ENCODE measurements at places on chromosomes 2 and 18. TPM values are rescaled to one million over a fixed set of nuclear protein-coding genes. Genes with fewer than 3 reads are reported as not detected.

DNA sequence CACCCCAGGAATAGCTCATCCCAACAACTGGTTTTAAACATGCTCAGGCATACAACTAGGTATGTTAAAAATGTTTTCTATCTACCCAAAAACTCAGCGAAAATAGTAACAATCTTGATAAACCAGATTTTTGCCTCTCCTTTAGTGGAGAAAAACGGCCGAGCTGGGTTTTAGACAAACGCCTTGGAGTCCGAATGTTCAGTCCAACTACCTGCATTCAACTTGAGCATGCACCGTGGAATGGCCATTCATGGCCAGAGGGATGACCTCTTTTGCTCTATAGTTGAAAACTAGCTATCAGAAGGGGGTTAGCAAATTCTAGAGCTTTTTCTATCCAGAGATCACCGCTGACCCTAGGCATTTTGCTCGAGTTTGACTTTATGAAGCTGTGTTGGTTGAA is 30.8 kb downstream of the PDIA6 start:
- DNase-seq: no peak

Gene TRIM43
- not detected for total RNA-seq

DNA sequence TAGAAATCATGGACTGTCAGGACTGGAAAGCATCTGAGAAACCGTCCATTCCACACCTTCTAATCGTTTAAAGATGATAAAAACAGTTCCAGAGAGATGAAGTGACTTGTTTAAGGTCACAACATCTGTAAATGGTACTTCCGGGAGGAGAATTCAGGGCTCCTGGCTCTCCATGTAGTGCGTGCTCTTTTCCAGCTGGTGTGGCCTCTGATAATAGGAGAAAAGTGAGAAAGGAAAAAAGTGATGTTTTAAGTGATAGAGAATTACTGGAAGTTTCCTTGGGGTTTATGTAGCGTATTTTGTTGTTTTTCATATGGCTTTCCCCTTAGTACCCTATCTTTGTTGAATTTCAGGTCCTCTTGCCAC is 663 bp downstream of the C2orf49 start:
- no peak for DNase-seq

- no peak for DNase-seq
Observed at GRCh38 chr2:74935975-74936391, 22.5 kb upstream of the POLE4 start.

DNA sequence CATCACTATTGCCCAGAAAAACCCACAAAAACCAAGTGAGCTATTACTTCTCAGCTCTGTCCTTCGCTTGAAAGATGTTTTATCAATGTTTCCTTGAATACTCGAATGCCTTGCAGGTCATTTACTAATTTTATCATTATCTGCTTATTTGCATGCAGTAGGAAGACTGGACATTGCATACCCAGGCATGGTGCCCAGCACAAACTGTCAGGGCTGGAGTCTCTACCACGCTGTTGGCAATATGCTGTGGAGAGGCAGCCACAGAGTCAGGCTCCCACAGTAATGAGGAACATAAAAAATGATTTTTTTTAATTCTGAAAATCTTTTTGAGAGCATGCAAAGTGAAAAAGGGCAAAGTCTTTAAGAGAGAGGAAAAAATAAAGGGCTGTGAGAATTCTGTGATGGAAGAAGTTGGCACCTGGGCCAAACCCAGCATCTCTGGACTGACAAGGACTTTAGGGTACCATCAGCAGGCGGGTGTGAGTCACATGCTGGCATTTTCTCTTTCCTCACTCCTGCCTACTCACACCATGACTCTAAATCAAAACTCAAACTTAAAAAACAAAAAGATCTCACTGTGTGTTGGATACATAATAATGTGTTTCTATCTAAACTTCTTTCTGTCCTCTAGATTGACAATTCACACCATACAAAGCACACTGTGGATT is 709.8 kb upstream of the FANCL start:
- DNase-seq: no peak

Gene GCKR
- total RNA-seq: not detected

- no peak for DNase-seq
Observed at GRCh38 chr2:159427048-159427447, 140.5 kb upstream of the WDSUB1 start.

- no peak for DNase-seq
Observed at GRCh38 chr2:6893876-6894482, 16.4 kb downstream of the RSAD2 start.

Gene REEP1
- total RNA-seq: 3.3 TPM

- no peak for DNase-seq
Observed at GRCh38 chr2:109527846-109528705, 85.7 kb downstream of the SEPTIN10 start.

Gene SLC14A1
- not detected for total RNA-seq

Gene GALNT5
- 0.42 TPM for total RNA-seq

GRCh38 chr2:17107871-17108270 is 410.4 kb downstream of the RAD51AP2 start:
- DNase-seq: no peak

GRCh38 chr2:19178175-19178574 is 180.2 kb downstream of the OSR1 start:
- no peak for DNase-seq

DNA sequence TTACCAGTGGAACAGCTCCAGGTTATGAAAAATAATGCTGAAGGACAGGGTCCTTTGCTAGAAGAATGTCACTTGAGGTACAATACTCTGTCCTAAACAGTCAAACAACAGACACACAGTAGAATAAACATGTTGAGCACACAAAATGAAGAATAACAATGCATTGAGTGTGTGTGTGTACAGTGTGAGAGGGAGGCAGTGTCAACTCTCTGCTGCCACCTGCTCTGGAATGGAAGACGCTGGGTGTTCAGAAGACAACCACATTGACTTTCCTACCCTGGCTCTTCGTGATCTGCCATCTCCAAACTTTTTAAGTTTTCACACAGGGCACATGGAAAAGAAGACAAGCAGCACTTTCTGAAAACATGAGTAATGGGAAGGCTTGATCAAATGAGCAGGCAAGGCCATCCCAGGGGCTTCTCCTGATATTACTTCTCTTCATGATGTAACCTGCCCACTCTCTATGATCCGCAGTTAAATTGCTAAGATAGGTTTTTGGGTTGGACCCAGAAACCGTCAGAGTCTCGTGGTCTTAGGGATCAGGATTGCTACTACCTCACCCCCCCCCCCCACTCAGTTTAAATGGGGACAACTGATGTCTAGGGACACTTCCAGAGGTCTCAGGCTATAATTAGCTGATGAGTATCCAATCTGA is 533.2 kb upstream of the TNP1 start:
- peak; percentile 42 for DNase-seq

GRCh38 chr18:54183390-54183789 is 41.1 kb downstream of the MBD2 start:
- DNase-seq: no peak

DNA sequence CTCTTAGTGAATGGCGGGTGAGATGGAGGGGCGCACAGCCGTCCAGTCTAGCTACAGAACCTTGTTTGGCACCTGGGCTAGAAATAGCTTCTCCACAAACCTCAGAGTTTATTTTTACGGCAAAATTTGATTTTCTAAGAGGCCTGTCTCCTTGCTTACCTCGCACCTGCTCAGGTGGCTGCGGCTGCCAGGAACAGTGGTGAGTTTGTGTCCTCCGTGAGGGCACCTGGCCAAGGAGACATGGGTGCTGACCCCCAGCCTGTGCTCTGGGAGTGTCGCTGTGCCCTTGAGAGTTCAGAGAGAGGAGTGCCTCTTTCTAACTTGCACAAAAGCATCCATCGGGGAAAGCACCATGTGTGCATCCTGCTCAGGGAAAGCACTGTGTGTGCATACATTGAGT is 97.2 kb downstream of the KLHL29 start:
- no peak for DNase-seq

GRCh38 chr2:68316111-68316510 is 3.6 kb downstream of the CNRIP1 start:
- no peak for DNase-seq

DNA sequence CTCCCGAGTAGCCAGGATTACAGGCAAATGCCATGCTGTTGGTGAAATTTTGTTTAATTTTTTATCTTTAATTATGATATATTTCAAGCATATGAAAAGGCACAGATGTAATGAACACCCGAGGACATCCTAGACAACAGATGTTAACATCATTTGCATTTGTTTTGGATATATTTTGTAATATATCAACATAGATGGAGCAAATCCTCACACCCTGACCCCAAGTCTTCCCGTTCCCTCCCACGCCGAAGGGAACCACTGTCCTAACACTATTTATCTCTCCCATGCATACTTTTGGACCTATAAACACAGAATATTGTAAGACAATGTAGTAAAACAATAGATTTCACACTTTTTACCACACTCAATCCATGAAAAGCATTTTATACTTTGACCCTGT is 99.5 kb downstream of the GFPT1 start:
- no peak for DNase-seq

GRCh38 chr2:98556344-98557033 is 51.8 kb downstream of the COA5 start:
- DNase-seq: no peak

- no peak for DNase-seq
Observed at GRCh38 chr2:65357959-65358294, 74.5 kb downstream of the SPRED2 start.

- DNase-seq: no peak
Observed at GRCh38 chr18:50992351-50992762, 24.5 kb downstream of the ELAC1 start.

DNA sequence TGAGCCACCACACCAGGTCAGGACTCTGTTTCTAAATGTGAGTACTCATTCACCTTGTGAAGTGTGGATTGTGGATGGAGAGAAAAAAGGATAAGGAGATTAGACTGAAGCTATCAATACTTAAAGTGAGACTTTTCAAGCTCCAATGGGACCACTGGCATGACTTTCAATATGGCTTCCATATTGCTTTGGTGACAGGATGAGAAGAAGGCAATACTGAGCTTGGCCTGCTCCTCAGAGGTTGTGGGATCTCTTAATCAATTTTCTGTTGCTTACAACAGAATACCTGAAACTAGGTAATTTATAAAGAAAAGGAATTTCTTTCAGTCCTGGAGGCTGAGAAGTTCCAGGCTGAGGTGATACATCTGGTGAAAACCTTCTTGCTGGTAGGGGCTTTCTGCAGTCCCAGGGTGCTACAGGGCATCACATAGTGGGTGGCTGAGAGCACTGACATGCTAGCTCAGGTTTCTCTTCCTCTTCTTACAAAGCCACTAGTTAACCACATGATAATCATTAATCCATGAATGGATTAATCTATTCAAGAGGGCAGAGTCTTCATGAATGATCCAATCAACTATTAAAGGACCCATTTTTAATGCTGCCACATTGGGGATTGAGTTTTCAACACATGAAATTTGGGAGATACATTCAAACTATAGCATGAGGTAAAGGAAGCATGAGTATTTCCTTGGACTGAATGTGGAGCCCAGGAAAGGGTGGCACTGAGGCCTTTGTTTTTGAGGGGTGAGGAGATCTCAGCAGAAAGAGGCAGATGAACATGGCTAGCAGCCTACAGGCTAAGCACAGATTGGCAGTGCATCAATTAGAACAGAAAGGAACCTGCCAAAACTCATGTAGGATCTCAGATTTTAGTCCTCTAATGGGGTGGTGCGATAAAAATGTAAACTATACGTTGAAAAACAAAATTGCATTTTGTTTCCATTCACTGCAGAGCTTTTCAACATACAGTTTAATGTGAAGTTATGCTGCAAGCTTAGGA is 274.5 kb downstream of the PIK3C3 start:
- no peak for DNase-seq

GRCh38 chr2:171227066-171227782 is 66.5 kb upstream of the TLK1 start:
- DNase-seq: no peak

DNA sequence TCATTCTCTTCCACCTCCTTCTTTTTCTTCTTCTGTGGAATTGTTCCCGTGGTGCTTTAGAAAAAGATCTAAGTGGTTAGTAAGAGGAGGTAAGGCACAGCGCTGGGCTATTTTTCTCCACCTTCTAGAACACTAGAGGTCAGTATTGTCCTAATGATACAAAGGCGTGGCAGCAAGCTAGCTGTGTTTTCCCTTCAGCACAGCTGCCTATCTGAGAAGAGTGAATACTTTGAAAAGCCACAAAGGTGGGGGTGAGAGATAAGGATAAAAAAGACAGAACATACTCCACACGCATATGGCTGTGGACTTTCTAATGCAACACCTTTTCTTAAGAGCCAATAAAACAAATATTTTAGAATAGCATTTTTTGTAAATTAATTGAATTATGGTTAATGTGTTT is 2.1 kb downstream of the CNTNAP5 start:
- DNase-seq: peak; percentile 7

GRCh38 chr2:60104514-60105505 is 448.6 kb downstream of the BCL11A start:
- no peak for DNase-seq

GRCh38 chr2:42796427-42797248 is 4.3 kb upstream of the HAAO start:
- no peak for DNase-seq

- no peak for DNase-seq
Observed at GRCh38 chr2:10237392-10238321, 65.0 kb upstream of the HPCAL1 start.

- no peak for DNase-seq
Observed at GRCh38 chr18:57630754-57631595, 9.3 kb upstream of the NARS1 start.

Gene CCDC74B
- 7.2 TPM for total RNA-seq

DNA sequence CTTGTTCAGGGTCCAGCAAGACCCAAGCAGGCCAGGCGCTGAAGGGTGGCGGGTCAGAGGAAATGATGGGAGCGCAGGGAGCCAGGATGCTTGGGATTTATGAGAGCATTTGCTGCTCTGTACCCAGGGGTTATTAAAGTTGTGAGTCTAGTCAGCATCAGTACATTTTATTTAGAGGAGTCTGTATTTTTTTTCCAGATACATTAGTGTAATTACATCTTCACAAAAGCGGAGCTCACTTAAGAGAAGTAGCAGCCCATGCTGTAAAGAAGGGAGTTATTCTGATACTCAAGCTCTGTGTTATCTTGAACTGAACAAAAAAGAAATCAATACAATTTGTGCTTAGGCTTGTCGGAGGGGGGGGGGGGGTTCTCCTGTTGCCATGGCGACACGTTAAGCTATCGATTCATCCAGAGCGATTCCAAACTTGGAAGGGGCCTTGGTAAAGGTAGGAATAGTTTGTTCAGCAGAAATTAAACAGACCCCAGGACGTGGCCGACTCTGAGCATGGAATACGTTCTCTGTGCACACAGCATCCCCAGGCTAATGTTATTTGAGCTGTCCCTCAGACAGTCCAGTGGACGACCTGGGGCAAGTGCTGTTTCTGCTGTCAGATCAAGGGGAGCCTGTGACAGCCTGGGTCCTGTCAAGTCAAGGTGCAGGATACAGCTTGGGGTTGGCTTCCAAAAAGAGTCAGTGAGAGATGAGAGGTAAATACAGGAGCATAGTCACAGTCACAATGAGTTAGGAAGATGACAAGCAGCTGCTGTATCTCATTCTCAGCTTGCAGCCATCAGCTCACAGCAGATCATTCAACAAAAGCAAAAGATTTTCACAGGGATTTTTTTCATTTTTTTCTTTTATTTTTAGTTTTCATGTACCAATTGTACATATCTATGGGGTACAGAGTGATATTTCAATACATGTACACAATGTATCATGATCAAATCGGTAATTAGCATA is 387.6 kb downstream of the DCDC2C start:
- no peak for DNase-seq

Gene CNDP1
- total RNA-seq: 1.0 TPM

Data from tibial nerve (tissue), 4 donors.